ENCODE measurements at places on chromosomes 16 and 17.
A peak's percentile ranks its signal among the peaks of the same experiment; 100 is the strongest.

GRCh38 chr16:86316967-86317812 lies 193.1 kb upstream of the FOXF1 start:
- DNase-seq = no peak

GRCh38 chr17:21164620-21165019 lies 37.9 kb downstream of the DHRS7B start:
- no peak for DNase-seq

GRCh38 chr16:77271532-77272426 lies 72.6 kb downstream of the SYCE1L start:
- DNase-seq = peak; percentile 15

GRCh38 chr17:11296994-11297393 lies 56.0 kb downstream of the SHISA6 start:
- no peak for DNase-seq

GRCh38 chr16:75746359-75746758 lies 20.1 kb upstream of the CPHXL start:
- DNase-seq = no peak

DNA sequence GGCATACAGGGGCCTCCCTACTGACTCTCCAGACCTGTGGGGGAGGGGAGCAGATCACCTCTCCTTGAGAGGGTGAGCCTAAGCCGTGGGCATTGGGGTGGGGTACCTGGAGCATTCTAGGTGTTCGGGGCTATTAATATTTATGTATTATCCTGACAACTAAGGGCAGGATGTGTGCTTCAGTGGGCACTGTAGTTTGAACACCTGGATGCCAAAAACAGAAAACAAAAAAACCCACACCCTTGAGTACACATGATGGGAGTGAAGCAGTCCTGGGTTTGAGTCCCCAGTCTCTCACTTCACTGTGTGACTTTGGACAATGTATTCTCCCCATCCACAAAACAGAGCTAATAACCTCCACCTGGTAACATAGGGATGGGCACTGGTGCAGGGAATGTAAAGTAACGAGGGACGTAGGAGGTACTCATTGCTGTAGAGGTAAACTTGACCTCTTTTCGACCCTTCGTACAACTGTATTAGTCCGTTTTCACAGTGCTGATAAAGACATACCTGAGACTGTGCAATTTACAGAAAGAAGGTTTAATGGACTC lies 257.8 kb downstream of the CPPED1 start:
- no peak for DNase-seq

- DNase-seq = peak; percentile 69
Measured at GRCh38 chr17:332558-333322, 19.9 kb downstream of the RPH3AL start.

DNA sequence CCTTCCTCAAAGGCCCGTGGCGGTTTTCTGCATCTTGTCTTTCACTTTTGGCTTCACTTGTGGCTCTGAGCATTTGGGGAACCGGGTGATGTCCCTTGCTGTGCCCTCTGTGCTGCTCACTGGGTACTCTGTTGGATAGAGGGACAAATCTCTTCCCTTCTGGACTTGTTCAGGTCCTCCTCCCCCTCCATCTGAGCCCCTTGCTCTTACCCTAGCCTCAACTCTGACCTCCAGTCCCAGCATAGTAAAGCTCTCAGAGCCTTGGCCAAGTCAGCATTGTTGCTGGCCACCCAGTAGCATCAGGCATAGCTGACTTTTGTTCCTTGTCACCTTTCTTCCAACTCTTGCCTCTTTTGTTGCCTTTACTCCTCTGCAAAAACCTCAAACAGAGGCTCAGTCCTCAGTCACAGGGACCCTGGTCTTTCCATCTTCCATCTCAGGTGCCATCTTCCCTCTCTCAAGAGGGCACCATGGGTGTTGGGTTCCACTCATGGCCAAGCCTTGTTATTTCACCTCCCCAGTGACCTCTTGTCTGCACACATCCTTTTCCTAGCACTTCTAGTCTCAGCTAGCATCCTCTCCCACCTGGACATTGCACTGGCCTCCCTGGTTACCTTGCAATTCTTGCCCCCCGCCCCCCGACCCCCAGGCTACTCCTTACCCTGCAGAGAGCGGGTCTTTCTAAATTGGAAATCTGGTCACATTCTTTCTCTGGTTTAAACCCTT lies 393 bp upstream of the PSMB10 start:
- DNase-seq = no peak

GRCh38 chr16:79381603-79382042 lies 218.9 kb downstream of the MAF start:
- DNase-seq = peak; percentile 15

- no peak for DNase-seq
Measured at GRCh38 chr17:79798299-79799173, 1.7 kb upstream of the CBX8 start.

DNA sequence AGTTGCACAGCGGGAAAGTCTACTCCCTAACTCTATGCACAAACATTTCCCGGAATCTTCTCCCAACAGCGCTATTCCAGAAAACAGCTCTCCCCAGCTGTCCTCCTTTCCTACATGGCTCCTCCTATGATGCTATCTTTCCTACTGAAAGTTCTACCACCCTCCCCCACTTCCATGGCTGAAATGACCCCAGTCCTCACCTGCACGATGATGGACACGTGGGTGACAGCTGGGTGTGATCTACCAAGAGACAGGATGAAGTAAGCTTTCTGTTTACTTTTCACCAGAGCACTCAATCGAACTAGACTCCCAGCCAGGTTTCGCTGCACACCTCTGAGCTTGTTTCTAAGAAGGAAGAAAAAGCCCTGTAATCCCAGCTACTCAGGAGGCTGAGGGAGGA lies 10.7 kb downstream of the CTC1 start:
- peak; percentile 2 for DNase-seq

DNA sequence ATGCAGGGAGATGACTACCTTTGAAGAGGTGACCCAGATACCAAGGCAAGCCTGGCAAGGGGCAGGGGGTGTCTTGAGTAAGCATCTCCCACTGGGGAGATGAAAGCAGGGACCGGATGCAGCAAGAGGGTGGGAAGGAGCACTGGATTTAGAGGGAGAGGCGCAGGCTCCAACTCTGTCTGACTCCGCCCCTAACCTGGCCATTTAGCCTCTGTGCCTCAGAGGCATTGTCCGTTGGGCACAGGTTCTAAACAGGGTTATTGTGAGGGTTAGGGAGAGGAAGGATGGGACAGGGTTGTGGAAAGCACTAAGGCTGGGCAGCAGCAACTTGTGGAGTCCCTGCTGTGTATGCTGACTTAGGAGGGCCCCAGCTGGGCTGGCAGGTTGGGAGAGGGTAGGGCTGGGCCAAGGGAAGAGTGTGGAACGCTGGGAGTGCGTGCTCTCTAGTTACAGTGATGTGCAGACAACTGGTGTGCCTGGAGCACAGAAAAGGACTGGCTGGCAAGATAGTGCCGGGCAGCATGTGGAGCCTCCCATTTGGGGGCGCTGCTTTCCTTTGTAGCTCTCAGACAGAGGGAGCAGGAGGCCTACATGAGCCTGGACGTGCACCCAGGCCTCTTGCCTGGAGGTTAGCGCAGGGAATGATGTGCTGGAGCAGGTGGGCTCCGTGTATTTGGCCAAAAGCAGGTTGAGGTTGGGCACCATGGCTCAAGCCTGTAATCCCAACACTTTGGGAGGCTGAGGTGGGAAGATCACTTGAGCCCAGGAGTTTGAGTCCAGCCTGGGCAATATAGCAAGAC lies 26.2 kb downstream of the TBX2 start:
- no peak for DNase-seq

DNA sequence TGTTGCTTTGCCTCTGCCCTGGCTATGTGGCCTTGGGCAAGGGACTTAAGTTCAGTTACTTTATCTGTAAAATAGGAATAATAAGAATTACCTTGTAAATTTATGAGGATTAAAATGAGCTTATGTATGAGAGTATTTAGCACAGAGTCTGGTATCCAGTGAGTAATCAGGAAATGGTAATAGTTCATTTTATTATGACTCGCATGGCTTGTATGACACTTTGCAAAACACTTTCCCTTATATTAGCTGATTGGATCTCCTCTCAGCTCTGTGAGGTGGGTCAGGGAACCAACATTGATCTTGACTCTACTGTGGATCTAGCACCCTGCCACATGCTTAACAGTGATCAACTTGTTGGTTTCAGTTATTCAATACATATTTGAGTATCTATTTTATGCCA lies 8.3 kb upstream of the CDH3 start:
- DNase-seq = no peak

DNA sequence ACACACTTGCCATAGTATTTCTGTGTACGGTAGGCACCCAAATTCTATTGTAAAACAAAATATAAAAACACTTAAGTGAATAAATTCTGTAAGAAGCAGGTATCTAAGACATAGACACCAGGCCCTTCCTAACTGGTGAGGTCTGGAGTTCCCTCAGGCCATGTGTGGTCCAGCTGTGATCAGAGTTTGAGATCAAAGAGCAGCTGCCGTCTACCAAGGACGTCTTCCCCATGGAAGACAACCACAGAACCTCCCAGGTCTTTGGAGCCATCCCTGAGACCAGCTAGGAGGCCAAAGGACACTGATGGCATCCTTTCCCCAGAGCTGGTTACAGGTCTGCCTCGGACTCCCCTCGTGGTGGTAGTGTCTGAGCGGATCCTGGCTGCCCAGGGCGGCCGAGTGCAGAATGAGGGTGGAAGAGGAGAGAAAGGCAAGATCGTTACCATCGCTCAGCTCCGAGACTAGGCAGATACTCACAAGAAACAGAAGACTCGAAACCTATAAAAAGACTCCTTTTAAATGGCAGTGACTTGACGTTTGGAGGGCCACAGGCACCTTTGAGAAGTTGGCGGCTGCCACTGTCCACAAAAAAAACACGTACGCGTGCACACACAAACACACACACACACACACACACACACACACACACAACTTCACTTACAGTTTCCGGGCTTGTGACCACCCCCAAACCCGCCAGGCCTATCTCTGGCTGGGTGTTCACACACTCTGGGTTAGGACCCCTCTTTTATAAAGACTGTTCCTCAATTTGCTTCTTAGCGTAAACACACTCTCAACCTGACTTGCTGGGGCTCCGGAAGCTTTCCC lies 7.5 kb downstream of the TIMP2 start:
- DNase-seq = no peak

GRCh38 chr17:74777901-74778515 lies 1.9 kb upstream of the NAT9 start:
- DNase-seq = no peak

- no peak for DNase-seq
Measured at GRCh38 chr17:40810494-40810893, 10.7 kb upstream of the KRT28 start.

Data from posterior cingulate gyrus (tissue), 11 donors.